Chondrocyte (in vitro differentiated cells): ENCODE measurements at places on chromosomes 4 and X.

DNA sequence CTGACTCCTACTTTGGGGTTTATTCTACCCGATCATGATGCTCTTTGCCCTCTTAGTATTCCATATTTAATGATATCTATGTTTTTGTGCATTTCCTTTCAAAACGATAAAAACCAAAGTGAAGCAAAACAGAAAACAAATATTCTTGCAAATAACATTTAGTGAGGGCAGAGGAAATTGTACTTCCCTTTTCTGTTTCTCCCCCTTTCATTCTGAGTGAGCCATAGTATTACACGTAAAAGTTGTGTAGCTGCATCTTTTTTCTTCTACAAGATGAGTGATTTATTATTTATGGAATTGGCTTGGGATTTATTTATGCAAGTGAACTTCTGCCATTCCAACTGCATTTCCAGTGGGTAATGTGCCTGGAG lies 109.9 kb downstream of the AFF2 start:
- DNase-seq, result no peak

- no peak for DNase-seq
Observed at GRCh38 chr4:150976478-150977118, 38.5 kb downstream of the LRBA start.

GRCh38 chr4:53100501-53101190 lies 238.5 kb downstream of the RASL11B start:
- no peak for DNase-seq

DNA sequence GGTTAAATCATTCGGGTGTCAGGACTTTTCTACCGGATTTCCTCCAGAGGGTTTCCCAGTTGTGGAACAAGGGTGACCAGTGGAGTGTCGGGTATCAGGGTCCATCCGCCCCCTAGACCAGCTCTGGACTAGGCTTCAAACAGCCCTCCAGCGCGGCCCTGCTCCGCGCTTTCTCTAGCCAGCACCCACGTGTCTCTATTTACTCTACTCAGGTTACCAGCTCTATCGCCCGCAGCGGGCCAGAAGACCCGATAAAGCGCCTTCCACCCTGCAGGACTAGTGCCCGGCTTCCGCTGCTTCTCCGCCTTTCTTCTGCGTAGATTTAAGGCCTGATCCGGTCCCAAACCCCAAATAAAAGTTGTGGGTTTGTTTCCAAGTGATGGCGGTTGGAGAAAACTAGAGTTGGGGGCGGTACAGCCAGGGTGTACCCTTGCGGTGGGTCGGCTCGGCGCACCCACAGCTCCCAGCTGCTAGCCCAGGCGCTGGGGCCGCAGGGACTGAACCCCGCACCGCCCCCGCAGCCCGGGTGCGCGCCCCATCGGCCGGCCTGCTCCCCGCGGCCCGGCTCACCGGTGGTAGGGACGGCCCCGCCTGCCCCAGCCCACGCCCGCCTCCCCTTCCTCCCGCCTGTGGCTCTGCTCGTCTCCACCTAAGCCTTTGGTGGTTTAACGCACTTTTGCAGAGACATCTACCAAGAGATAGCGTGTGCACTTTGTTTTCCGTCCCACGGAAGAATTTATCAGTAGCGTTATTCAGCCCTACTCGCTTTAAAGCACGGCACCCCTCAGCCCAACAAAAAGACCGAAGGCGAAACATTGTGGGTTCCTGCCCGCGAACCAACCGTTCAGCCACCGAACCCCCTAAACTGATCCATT lies 2.1 kb downstream of the LEF1 start:
- no peak for DNase-seq

DNA sequence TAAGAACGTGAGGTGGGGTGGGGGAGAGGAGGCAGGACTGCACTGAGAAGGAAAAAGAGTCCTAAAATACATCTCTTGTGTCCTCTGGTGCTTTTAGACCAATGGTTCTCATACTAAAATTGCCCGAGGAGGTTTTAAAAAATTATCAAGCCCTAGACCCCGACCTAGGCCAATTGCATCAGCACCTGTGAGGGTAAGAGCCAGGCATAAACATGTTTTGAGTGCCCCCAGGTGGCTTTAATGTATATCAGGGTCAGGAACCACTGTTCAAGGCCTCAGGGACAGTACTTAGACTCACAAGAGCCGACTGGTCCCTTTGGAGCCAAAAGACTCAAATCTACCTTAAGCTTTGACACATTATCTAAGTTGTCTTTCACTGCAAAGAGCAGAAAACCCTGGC lies 37.5 kb upstream of the TMEM150C start:
- DNase-seq, result no peak

DNA sequence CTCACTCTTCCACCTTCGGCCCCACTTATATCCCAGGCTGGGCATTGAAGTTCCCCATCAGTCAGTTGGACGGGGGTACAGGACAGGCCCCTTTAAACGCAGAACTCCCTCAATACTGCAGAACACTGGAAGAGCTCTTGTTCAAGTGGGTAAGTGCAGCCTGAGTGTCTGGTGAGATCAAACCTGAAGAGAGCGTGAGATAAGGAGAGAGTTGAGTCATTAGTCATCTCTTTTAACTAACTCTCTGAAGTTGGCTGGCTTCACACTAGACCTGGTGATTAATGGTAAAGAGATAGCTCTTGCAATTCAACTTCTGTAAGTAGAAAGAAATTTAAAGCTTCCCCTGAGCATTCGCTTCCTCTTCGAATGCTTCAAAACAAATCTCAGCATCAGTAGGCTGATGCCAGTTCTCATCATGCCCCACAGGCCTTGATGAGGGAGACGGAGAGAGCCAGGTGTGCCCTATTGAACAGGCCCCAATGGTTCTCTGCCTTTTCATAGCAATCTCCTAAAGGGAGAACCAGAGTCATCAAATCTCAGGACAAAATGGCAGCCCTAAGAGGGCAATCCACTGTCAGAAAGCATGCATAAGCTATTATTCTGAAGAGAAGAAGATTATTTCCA lies 41.0 kb upstream of the JADE1 start:
- no peak for DNase-seq

DNA sequence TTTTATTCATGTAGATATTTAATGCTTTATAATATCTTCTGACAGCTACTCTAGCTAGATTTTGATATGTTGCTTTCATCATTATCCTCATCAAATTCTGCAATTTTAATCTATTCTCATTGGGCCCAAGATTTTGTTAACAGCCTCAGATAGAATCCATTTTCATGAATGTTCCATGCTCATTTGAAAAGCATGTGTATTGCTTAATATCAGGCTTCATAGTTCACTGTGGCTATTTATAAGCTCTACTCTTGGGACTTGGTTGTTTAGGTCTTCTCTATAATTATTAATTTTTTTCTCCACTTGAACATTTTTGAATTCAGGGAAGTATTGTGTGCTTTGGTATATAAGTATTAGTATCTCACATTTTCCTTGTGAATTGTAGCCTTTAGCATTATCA lies 41.8 kb downstream of the RAB40A start:
- DNase-seq, result no peak

GRCh38 chrX:37627602-37628001 lies 56.1 kb downstream of the LANCL3 start:
- no peak for DNase-seq

DNA sequence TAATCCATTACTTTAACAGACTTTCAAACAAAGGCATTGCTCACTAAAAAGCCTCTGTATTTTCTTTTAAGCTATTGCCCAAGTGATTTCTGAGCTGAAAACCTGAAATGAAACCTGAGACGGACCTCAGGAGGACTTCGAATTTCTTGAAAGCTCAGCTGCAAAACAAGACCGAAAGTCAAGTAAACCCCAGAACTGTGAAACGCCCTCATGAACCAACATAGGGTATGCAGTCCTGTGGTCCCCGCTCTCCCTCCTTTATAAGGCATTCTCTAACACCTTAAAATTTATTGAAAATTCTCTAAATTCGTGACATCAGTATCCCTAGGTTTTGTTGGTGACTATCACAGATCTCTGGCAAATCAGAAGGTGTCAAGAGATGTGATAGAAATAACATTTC lies 91.8 kb downstream of the SHISA3 start:
- DNase-seq, result no peak

- DNase-seq, result no peak
Observed at GRCh38 chrX:48695534-48695896, 1.0 kb upstream of the SUV39H1 start.

DNA sequence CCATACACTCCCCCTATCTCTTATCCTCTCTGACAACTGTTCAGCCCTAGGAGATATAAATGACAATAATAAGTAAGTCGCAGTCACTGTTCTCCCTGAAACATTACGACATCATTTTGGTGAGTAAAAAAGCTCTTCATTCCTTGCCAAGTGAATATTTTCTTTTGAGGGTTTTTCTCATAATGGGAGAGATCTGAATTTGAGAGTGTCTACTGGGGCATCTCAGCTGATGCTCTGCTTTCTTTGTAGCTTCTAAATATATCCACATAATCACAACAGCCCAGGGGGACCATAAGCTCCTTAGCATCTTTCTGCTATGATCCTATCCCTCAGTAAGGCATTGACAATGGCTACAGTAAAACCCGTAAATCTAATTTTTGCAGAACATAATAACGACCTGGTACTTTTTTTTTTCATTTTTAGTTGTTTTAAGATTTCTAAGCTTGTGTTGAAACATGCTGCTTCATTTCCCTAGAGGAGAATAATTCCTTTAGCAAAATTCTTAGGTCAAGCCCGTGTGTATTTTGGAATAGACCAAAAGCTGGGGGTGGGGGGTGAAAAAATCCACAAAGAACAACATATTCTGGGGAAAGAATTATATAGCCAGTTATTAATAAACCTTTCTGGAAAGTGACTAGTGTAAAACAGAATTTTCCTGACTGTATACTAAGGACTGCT lies 78.1 kb upstream of the GPM6B start:
- no peak for DNase-seq

DNA sequence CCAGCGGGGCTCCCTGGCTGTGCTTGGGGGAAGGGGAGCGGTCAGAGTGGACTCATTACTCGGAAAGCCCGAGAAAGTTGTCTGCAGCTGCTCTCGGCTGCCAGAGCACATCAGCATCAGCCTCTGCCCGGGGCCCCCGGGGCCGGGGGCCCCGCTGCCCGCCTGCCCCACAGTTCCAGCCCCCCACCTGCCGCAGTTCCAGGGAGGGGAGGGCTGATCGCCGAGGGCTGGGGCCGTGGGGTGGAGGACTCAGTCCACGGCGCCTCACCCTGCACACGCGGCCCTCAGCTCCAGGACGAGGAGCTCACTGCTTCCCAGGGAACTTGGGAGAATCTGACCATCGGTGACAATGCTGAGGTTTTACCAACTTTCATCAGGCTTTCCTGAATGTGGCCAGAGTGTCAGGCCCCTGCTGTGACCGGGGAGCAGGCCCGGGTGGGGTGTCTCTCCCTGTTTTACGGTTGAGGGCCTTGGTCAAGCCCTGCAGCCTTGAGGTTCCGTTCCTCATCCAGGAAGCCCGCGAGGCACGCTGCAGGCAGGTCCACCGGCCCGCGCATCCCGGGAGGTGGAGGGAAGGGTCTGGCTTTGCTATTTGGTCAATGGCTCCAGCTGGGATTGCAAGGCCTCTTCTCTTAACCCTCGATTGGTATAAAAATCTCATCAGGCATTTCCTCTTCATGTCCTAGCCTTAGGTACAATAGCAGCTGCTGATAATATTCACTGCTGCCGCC lies 57.2 kb downstream of the CPZ start:
- peak; percentile 73 for DNase-seq

GRCh38 chr4:100113732-100114131 lies 76.5 kb downstream of the DDIT4L start:
- no peak for DNase-seq

- DNase-seq, result no peak
Observed at GRCh38 chrX:105210258-105210657, 10.2 kb downstream of the TEX13A start.

GRCh38 chrX:19731307-19731820 lies 156.0 kb downstream of the SH3KBP1 start:
- DNase-seq, result no peak

- DNase-seq, result no peak
Observed at GRCh38 chr4:148874331-148874730, 432.1 kb upstream of the NR3C2 start.

GRCh38 chrX:95675011-95675410 lies 1009.6 kb upstream of the DIAPH2 start:
- DNase-seq, result no peak

- DNase-seq, result no peak
Observed at GRCh38 chr4:26285272-26285671, 35.5 kb upstream of the RBPJ start.

- DNase-seq, result no peak
Observed at GRCh38 chrX:82676386-82676785, 831.7 kb upstream of the POU3F4 start.

- no peak for DNase-seq
Observed at GRCh38 chr4:41505161-41505661, 32.7 kb upstream of the LIMCH1 start.

DNA sequence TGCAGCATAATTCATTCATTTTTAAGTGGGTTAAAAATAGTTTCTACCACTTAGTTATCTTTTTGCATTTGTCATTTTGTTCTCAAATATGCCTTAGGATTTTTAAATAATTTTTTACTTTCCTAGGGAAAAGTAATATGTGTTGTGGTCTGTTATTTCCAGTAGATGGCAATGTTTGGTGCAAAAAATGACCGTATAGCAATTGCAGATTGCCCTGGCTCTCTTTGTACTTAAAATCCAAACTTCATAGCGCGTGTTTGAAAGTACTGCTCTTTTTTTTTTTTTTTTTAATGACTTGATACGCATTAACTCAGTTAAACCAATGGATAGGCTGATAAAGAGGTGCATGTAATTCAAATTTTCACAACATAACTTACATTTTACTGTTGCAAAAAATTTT lies 74.4 kb upstream of the RBMX start:
- DNase-seq, result no peak

GRCh38 chr4:87002682-87003043 lies 67.9 kb downstream of the AFF1 start:
- no peak for DNase-seq

- DNase-seq, result no peak
Observed at GRCh38 chr4:76090241-76090691, 15.8 kb downstream of the ART3 start.

GRCh38 chr4:4762909-4763821 lies 96.3 kb upstream of the MSX1 start:
- DNase-seq, result peak; percentile 43

GRCh38 chrX:31811106-31811505 lies 739.3 kb upstream of the FTHL17 start:
- no peak for DNase-seq

GRCh38 chr4:140103676-140104075 lies 50.3 kb downstream of the MAML3 start:
- no peak for DNase-seq

DNA sequence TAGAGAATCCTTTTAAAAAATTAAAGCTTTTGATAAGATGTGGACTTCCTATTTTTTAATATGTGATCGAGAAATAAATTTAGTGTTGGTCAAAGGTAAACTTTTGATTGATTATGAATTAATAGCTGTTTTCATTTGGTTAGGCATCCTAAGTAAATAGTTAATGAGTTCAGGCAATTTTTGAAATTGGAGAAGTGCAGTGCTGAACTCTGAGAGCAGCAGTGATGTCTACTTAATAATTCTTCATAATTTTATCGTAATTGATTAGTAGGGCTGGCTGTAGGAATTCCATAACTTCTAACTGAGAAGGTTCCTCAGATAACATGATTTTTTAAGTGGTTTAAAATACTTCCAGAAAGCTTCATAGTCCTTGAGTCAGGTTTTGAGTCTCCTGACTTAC lies 1.5 kb downstream of the MND1 start:
- DNase-seq, result no peak
